ENCODE measurements at places on chromosomes 7 and 10. TPM values are rescaled to one million over a fixed set of nuclear protein-coding genes. Genes with fewer than 3 reads are reported as not detected.

The FAM25G gene
- not detected for total RNA-seq

The SPDYE3 gene
- total RNA-seq, result not detected

The AHR gene
- total RNA-seq, result 73.9 TPM

The INTS15 gene
- 20.6 TPM for total RNA-seq

The UNC5B gene
- total RNA-seq, result 8.4 TPM

The ATP6V0A4 gene
- not detected for total RNA-seq

The CPA5 gene
- not detected for total RNA-seq

The ECHDC3 gene
- total RNA-seq, result 8.1 TPM

The AKR1B15 gene
- 0.29 TPM for total RNA-seq

The ITIH2 gene
- total RNA-seq, result not detected

The LRMDA gene
- 14.4 TPM for total RNA-seq

DNA sequence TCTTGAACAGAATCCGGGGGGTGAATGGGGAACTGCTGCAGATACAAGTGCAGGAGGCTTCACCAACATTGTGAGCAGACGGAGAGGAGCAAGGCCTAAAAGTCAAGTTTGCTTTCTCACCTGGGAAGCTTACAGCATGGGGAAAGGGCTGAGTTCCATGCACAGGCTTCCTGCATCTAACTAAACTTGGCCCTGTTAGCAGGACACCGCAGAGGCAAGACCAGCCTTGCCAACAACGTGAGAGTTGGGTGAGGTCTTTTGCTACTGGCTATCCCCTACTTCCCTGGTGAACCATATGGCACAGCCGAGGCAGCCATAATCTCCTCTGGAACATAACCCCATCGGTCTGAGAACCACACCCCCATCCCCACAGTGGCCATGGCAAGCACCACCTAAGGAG lies 14.2 kb upstream of the ADAM22 start:
- DNase-seq, result no peak

- no peak for DNase-seq
These were observed 42.4 kb downstream of the P4HA1 start for GRCh38 chr10:73054286-73054685.

DNA sequence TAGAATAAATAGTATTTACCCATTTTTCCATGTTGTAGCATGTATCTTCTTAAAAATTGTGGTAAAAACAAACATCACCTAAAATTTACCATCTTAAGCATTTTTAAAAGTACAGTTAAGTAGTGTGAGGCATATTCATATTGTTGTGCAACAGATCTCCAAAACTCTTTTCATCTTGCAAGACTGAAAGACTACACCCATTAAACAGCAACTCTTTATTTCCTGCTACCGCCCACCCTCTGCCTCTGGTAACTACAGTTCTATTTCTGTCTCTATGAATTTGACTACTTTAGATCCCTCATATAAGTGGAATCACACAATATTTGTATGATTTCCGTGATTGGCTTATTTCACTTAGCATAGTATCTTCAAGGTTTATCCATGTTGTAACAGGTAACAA lies 40.0 kb upstream of the AGBL3 start:
- no peak for DNase-seq

DNA sequence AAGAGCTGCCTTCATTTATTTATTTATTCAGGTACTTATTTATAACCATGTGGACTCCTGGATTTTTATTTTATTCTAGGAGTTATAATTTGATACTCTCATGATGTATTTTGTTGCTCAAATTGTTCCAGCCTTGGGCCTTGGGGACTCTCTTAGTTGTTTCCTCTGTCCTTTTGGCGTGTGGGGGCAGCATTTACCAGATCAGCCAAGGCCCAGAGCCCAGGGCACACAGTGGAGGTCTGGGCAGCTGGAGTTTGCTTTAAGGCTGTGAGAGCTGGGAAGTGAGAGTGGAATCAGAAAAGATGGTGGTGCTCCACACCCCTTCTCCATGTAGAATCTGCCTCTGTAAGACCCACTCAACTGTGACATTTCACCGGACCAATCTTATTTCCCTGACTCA lies 398.9 kb downstream of the RPS24 start:
- DNase-seq, result peak; percentile 63

- no peak for DNase-seq
These were observed 11.7 kb downstream of the MAP3K8 start for GRCh38 chr10:30445711-30446110.

- DNase-seq, result no peak
These were observed 367.6 kb downstream of the HGF start for GRCh38 chr7:81402227-81402626.

GRCh38 chr7:15862016-15862780 lies 175.7 kb upstream of the MEOX2 start:
- DNase-seq, result no peak

GRCh38 chr10:93899109-93899508 lies 5.3 kb downstream of the SLC35G1 start:
- DNase-seq, result no peak

- DNase-seq, result no peak
These were observed 93.6 kb downstream of the ARHGAP22 start for GRCh38 chr10:48511066-48511874.

GRCh38 chr10:111531690-111532089 lies 454.9 kb downstream of the ADRA2A start:
- DNase-seq, result no peak

- no peak for DNase-seq
These were observed 700.0 kb upstream of the PCDH15 start for GRCh38 chr10:55500931-55501559.

DNA sequence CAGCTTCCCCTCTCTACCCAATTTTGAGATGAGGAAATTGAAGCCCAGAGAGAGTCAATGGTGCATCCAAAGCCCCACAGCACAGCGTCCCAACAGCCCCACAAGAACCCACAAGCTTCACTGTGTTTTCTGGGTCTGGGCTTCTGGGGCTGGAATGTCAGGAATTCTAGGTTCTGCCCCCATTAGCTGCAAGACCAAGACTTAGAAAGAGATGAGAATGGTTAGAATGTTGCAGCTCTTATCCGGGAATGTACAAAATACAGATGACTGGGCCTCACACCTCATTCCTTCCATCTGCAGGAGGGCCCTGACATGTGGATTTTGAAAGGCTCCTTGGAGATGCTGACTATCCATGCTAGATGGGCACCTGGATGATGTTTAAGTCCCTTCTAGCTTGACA lies 6.0 kb upstream of the SGPL1 start:
- no peak for DNase-seq

- no peak for DNase-seq
These were observed 461.5 kb upstream of the MKI67 start for GRCh38 chr10:128587689-128588088.

- no peak for DNase-seq
These were observed 163.9 kb upstream of the PLXNA4 start for GRCh38 chr7:132740176-132740575.

DNA sequence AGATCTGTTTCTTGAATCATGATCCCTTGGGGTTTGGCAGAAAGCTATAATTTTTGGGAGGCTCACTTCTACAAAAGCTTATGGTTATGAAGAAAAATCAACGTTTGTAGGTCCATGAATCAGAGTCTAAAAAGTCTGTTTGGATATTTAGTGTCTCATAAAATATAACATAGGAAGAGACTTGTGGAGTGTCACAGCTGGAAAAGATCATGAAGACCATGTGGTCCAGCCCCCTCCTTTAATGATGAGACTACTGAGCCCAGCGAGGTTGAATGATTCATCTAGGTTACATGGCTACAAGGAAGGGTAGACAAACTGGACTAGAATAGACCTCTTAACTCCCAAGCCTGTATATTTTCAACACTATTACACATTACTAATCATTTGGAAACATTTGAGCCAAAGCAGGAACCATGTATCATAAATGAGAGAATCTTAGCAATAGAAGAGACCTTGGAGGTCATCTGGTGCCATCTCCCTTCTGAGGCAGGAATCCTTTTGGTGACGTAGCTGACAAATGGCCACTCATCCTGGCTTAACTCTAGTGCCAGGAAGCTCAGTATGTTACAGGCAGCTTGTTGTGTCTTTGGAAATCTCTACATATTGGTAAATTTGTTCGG lies 152.5 kb downstream of the CREB5 start:
- no peak for DNase-seq

- DNase-seq, result no peak
These were observed 33.0 kb downstream of the MINDY4 start for GRCh38 chr7:30804078-30804661.

DNA sequence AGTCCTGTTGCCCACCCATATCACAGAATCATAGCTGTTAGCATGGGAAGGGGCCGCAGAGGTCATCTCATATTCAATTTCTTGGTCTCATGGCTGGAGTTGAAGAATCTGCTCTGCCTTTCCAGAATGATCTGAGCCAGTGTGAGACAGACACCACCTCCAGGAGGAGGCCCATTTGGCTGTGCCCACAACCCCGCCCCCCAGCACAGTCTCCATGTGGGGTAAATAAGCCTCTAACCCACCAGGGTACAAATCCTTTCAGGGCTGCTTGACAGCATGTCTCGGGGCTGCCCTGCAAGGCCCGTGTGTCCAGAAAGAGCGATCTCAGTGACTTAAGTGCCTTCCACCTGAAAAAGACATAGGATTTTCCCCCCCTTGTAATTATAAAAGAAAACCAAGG lies 137.5 kb downstream of the DLG5 start:
- peak; percentile 37 for DNase-seq

- DNase-seq, result no peak
These were observed 93.4 kb downstream of the POLL start for GRCh38 chr10:101494650-101495049.

DNA sequence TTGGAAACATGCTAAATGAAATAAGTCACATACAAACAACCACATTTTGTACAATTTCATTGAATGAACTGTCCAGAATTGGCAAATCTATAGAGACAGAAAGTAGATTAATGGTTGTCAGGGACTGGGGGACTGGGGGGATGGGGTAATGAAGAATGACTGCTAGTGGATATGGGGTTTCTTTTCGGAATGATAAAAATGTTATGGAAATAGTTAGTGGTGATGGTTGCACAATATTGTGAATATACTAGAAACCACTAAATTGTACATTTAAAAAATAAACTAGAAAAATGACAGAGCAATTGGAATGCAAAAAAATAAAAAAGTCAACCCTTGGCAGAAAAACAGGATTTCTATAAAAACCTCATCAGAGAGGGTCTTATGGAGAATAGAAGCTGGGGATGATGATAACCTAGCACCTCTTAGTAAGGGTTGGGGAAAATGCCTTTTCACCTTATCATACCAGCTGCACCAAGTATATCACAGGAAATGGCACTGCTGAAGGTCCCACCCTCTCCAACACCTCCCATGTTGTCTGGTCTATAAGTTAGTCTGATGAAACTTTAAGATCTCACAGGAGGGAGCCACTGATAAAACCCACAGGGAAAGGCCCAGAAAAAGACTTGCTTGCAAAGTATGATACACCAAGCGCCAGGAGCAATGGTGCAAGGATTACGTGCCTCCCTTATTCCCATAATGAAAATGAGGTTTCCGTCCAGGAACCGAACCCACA lies 23.1 kb upstream of the JAZF1 start:
- no peak for DNase-seq

DNA sequence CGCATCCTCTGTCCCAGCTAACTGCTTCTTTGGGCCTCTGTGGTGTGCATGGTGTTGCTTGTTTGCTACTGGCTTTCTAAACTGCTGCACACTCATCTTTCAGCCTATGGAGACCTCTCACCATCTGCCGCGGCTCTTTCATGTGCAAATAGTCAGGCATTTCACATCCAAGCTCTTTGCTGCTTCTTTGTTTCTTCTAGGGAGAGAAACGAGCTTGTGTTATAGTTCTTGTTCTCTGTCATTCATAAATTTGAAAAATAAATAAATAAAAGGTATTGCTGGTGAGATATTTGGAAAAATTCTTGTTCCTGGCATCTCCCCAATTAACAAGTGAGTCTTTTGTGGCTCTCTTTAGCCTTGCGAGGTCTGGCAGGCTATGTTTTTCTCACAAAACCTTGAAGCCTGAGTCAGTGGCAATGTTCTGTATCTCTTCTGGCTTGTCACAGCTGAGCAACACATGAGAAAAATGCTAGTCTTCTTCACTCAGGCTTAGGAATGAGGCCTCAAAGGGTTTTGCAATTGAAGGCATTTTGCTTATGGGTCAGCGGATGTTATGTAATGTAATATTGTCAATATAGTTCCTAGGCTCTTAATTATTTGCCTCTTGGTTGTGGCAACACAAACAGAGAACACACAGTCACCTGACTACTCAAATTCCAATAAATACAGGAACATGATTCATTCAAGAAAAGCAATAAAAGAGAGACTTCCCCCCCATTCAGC lies 274.0 kb downstream of the FRMD4A start:
- DNase-seq, result no peak

GRCh38 chr7:20651960-20652544 lies 36.6 kb downstream of the ABCB5 start:
- DNase-seq, result no peak

- no peak for DNase-seq
These were observed 50.5 kb upstream of the GPR141 start for GRCh38 chr7:37633048-37633447.

All from posterior vena cava (tissue), 2 donors.